ENCODE measurements at places on chromosomes 2 and 18.

- no peak for DNase-seq
Measured at GRCh38 chr2:68740400-68740914, 5.8 kb downstream of the ARHGAP25 start.

DNA sequence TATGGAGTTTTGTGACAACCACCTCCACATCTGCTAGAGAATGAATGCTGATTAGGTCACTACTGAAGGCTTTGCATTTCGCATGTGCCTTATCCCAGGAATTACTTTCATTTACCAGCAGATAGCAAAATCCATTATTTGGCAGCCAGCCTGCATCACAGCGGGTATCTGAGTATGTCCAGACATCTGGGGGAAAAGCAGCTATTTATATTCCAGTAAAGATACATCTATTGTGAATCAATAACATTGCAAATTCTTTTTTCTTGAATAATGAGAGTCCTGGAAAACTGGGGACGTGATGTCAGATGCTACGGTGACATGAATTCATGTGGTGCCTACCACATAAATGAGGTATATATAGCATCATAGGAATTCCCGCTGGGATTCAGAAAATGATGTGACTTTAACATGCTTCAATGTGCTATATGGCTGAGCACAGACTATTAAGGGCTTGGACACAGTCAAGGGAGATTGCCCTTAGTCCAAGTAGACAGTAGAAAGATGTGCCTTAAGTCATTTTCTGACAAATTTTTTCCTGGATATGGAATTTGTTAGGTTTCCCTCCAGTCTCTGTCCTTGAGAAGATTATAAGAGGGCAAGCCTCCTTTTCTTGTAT is 84.2 kb upstream of the CD302 start:
- DNase-seq = no peak

GRCh38 chr2:73292906-73293533 is 328 bp downstream of the EGR4 start:
- DNase-seq = no peak

DNA sequence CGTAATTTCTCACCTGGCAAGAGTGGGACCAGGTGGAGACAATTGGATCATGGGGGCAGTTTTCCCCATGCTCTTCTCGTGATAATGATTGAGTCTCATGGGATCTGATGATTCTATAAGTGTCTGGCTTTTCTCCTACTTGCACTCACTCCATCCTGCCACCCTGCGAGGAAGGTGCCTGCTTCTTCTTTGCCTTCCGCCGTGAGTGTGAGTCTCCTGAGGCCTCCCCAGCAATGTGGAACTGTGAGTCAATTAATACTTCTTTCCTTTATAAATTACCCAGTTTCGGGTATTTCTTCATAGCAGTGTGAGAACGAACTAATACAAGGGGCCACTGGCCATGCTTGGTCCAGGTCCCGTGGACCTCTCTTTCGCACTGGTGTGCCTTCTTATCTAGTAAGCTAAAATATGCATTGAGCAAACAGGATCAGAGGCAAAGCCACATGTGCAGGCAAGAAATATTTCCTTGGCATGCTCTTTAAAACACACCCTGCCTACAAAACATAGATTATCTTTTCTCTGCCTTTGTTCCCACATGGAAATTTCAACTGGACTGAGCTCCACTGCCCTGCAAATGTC is 821.1 kb downstream of the TRIB2 start:
- no peak for DNase-seq

DNA sequence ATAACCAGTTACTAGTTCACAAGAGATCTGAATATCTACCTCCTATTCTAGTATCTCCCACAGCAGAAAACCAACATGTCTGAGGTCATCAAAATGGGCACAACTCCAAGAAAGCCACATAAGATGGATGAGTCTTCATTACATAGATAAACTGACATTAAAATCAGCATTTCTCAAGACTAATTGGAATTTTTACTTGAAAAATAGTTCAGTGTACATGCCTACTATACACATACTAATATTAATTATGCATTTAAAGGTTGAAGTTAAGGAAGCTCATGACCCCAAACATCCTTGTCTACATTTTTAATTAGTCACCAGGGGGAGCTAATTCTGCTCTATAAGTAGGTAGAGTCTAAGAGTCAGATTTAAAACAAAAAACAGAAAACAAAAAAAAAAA is 41.9 kb downstream of the ZNF521 start:
- no peak for DNase-seq

DNA sequence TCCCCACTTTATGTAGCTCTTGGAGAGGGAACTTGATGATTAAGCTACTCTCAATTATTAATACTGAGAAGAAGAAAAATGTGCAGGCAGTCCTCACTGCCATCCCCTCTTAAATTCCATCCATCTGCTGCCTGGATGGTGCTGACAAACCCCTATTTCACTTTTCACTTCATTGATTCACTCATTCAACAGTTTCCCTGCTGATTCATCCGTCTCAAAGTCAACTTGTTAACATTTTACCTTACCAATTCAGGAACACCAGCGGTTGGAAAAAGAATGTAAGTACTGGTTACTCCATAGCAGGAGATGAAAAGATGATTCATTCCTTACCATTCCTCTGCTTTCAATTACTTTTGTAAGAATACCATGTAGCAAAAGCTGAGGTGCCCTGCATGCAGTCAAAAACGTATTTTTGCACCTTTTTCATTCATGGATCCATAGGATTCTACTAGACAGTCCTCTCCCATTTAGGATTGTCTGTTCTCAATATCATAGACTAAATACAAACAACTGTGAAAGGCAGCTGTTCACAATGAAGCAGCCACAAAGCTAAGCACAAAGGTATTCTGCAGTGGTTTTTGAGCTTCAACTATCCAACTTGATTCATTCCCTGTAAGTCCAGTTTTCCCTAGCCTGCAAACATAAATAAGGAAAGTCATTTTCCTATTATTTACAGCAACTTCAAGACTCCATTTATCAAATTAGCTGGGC is 262.0 kb downstream of the MREG start:
- DNase-seq = no peak

- no peak for DNase-seq
Measured at GRCh38 chr2:55843096-55843993, 80.2 kb downstream of the EFEMP1 start.

DNA sequence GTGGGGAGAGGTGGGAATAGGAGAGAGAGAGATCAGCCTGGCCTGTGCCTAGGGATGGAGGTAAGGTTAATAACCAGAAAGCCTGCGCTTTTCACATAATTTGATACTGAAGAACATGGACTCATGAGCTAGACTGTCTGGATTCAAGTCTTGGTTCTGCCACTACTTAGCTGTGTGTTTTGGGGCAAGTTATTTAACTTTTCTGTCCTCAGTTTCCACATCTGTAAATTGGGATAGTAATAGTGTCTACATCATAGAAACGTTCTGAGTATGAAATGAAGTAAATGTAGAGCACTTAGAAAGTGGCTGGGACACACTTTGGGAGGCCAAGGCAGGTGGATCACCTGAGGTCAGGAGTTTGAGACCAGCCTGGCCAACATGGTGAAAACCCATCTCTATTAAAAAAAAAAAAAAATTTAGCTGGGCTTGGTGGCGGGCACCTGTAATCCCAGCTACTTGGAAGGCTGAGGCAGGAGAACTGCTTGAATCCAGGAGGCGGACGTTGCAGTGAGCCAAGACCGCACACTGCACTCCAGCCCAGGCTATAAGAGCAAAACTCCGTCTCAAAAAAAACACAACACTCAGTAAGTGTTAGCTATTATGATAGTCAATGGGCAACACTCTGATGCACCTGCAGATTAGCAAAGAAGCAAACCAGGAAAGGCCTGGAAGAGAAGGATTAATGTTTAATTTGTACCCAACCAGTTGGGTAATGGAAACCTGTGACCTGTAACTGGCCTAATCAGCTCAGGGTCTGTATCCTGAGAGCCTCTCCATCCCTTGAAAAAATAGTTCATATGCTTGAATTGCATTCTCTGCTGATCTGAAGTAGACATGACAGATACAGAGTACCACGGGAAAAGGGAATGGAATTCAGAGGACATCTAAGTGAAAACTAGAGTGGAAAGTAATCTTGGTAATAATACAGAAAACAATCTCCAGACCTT is 6.8 kb downstream of the GALM start:
- DNase-seq = no peak

- DNase-seq = no peak
Measured at GRCh38 chr2:186460465-186460864, 25.6 kb upstream of the ZC3H15 start.

- DNase-seq = no peak
Measured at GRCh38 chr2:28408764-28409599, 16.3 kb downstream of the FOSL2 start.

- DNase-seq = no peak
Measured at GRCh38 chr2:141200191-141200590, 930.6 kb downstream of the LRP1B start.

DNA sequence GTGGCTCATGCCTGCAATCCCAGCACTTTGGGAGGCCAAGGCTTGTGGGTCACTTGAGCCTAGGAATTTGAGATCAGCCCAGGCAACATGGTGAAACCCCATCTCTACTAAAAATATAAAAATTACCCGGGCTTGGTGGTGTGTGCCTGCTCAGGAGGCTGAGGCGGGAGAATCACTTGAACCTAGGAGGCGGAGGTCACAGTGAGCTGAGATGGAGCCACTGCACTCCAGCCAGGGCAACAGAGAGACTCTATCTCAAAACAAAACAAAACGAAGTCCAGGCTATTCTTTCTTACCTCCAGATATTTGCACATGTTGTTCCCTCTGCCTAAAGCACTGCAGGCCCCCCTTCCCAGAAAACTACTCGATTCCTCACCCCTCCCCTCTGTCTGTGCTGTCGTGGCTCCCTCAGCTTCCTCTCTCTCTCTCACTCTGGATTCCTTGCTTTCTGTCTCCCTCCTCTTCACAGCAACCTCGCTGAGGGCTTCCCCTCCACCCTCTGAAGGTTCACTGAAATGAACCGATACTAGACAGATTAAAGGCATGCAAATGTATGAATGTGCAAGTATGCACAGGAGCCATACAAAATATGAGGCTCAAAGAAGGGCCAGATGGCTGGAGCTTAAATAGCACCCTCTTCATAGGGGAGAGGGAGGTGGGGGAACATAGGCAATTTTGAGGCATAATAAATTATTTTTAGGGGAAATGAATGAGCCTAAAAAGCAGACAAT is 18.5 kb downstream of the TMEM177 start:
- no peak for DNase-seq

DNA sequence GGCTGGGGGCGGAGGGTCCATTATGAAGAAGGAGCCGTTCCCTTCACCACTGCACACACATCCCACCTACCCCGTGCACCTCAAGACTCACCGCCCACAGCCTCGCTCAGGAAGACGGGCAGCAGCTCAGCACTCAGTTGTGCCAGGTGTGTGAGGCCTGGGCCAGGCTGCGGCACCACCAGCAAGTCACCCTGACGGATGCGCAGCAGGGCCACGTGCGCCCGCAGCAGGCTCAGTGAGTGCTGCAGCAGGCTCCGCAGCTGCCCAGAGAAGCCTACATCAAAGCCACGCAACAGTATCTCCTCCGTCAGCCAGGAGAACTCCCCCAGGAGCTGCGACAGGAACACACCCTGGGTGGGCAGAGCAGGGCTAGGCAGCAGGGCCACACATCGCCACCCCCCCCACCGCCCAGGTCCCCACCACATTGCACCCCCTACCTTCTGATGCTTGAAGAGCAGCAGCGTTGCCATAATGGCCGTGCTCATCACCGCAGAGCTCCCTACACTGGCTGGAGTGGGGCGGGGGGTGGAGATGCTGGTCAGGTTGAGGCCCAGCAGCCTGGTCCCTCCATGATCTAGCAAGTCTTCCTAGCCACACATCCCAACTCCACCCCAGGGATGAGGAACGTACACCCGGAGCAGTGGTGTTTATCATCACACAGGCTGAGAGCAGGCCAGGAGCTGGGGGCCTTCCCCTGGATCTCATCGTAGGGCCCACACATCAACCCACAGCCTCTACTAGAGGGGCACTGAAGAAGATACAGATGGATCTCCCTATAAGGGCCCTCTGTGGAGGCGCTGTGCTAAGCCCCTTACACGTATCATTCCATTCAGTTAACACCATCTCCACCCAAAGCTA is 10.2 kb downstream of the GPAT2 start:
- DNase-seq = peak; percentile 50

- no peak for DNase-seq
Measured at GRCh38 chr2:65092791-65093190, 36.6 kb downstream of the CEP68 start.

GRCh38 chr18:2135309-2135708 is 436.0 kb downstream of the METTL4 start:
- no peak for DNase-seq

GRCh38 chr2:50707196-50707595 is 324.7 kb downstream of the NRXN1 start:
- DNase-seq = no peak

- peak; percentile 55 for DNase-seq
Measured at GRCh38 chr2:160157861-160158829, 41.9 kb downstream of the ITGB6 start.

DNA sequence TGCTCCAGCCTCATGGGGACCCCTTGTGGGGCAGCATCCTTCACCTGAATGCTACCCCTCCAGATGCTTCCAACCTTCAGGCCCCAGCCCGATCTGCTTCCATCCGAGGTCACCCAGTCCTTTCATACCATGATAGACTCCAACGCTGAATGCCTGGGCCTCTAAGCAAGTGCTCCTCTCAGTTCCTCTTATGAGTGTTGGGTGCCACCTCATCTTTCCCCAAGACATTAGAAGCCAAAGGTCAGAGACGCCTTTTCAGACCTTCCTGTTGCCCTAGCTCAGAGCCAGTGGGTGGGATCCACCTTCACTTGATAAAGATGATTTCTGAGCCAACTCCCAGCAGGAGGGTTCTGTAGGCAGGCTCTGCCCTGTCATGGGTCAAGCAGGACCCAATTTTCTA is 174.5 kb upstream of the MGAT5 start:
- no peak for DNase-seq

Measured in putamen (tissue), 1 donor.